Epithelial cell of esophagus (primary cell): ENCODE measurements at places on chromosomes 13 and 19.

DNA sequence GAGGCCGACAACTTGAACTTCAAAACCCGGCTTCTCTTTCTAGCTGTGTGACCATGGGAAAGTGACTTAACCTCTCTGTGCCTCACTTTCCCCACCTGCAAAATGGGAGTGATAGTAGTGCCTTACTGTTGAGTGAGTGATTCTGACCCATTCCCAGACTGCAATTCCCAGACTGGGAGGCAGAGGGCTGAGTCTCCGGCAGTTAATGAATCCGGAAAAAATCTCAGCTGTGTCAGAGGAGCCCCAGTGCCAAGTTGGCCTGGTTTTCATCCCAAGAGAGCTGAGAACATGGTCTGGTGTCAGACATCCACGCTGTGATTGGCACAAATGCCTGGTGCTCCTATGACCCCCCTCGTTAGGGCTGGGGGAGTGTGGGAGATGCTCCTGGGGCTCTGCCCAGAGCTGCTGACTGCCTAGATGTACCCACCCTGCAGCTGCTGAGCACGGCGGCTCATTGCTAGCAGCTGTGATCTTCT, 50.0 kb downstream of the PIN1 start:
- no peak for DNase-seq

- no peak for DNase-seq
Observed at GRCh38 chr13:34243403-34243802, 425.5 kb downstream of the RFC3 start.

GRCh38 chr13:33174931-33175330, 110.6 kb downstream of the STARD13 start:
- DNase-seq: no peak

- DNase-seq: no peak
Observed at GRCh38 chr13:27928353-27928804, 8.6 kb downstream of the PDX1 start.

DNA sequence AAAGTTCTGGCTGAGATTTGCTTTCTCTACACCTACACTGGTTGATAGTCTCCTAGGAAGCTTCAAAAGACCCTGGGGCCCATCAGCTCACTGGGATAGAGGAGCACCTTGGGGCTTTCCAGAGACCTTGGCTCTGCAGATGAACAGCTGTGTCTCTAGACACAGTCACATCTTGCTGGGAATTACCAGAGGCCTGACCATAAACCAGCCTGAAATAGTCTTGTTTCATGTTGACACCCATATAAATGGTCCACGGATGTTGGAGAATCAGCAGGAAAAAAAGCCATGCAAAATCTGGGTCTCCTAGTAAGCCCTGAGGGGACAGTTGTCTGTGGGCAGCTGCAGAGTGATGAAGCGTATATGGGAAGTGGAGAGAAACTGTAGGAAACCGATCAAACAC, 207.6 kb downstream of the DNAJC15 start:
- DNase-seq: no peak

DNA sequence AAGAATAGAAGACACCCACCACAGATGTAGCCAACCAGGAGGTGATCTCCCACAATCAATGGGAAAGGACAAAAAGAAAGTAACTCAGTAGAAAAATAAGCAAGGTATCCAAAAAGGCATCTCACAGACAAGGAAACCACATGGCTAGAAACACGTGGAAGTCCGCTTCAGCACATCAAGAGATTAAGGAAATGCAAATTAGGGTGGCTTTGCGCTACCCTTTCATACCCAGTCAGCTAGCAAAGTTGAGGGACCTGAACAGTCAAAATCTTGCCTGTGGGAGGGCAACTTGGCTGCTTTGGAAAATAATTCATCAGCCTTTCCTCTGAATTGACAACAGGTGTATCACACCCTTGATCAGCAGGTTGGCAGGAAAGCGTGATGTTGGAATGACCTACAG, 11.6 kb upstream of the UQCR11 start:
- DNase-seq: no peak

- peak; percentile 84 for DNase-seq
Observed at GRCh38 chr19:1312767-1313694, 27.4 kb downstream of the EFNA2 start.

GRCh38 chr13:76350399-76350798, 535.8 kb downstream of the KCTD12 start:
- DNase-seq: no peak

DNA sequence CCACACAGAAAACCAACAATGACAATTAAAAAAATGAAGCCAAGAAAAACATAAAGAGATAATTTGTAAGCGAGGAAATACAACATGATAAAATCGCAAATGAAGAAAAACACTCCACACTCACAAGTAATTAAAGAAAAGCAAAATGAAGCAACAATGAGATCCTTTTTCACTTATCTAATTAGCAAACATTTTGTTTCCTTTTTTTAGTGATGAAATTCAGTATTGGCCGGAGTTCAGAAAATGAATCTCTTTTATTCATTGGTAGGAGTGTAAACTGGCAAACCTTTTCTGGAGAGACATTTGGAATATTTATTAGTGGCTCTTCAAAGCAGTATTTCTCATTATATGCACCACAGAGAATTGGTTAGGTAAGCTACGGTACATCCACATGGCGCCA, 70.6 kb upstream of the POMP start:
- no peak for DNase-seq

GRCh38 chr13:114097212-114097892, 35.1 kb downstream of the RASA3 start:
- peak; percentile 14 for DNase-seq

GRCh38 chr19:14081797-14082674, 3.5 kb downstream of the C19orf67 start:
- DNase-seq: peak; percentile 85

DNA sequence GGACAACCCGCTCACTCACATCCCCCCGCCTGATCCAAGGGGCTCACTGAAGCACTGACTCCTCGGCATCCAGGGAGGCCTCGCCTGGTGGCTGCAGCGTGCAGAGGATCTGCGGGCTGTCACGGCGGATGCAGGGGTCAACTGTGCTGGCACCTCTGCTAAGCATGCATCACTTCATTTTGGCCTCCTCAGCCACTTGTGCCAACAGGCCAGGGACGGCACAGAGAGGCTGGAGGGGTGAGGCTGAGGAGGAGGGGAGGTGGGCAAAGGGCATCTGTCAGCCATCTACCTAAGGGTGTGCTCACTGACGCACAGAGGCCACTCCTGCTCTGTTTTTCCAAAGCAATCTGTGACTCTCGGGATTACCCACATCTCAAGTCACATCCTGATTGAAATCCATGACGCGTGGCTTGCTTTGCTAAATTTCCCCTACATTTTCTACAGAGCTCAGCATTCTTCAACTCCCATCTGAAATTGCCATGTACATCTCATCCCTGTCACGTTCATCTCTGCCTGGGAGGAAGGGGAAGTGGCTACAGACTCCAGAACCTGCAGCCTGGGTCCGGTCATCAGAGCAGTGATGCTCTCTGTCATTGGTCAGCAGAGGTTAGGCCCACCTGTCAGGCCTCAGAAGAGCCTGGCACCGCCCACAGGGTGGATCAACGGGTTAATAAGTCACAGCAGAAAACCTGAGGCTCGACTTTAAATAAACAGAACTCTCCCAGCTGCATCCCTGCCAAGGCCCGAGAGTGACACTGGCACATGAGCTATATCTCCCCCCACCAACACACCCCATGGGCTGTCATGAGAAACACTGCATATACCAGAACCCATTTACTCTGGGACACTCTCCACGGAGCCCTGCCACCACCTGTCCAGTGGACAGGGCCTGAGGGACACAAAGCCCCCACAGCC, 17.6 kb downstream of the ELL start:
- no peak for DNase-seq

GRCh38 chr19:6010107-6010506, 32.2 kb upstream of the RANBP3 start:
- DNase-seq: no peak

DNA sequence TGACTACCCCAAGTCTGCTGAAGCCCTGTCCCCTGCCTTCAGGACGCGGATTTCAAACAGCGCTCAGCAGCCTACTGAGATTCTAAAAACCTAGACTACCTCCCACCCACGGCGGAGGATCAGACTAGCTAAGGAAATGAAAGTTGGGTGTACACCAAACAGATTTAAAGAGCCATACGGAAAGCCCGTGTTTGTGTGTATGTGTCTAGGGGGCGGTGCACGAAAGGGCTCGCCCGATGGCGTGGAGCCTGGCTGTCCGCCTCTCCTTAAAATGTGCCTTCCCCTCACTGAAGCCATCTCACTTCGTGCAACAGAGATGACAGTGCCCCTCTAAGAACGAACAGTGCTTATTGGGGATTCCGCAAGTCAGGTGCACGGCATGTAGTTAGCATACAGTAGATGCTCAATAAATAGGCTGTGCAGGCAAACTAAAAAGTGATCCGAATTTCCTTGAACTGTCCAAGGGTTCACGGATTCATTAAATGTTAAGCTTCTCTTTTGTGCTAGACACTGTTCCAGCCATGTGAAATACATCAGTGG, 639 bp downstream of the LENG1 start:
- no peak for DNase-seq

DNA sequence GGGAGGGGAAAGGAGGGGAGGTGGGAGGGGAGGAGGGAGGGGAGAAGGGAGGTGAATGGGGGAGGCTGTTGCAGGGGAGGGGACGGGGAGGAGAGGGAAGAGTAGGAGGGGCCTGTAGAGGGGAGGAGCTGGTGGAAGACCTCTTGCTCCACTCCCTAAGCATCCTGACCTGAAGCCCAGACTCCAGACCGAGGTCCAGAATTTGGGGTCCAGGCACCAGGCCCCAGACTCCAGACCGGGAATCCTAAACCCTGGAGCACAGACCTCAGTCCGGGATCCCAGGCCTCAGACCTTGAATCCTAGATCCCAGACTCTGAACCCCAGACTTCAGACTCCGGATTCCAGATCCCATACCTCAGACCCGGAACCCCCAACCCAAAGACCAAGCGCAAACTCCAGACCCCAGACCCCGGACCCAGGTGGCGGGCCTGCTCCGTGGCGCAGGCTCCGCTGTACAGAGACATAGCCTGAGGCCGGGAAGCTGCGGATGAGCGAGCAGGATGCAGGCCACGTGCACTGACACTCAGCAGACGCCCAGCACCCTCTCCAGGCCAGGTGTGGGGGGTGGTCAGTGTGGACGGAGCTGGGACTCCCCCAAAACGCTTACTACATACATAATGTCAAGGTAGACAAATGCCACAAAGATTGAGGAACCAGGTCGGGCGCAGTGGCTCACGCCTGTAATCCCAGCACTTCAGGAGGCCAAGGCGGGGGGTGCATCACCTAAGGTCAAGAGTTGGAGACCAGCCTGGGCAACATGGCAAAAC, 710 bp upstream of the BTBD2 start:
- DNase-seq: peak; percentile 86

- DNase-seq: peak; percentile 45
Observed at GRCh38 chr19:19049406-19049805, 14.4 kb upstream of the SLC25A42 start.

GRCh38 chr13:23579896-23580683, 9.9 kb downstream of the TNFRSF19 start:
- peak; percentile 37 for DNase-seq

DNA sequence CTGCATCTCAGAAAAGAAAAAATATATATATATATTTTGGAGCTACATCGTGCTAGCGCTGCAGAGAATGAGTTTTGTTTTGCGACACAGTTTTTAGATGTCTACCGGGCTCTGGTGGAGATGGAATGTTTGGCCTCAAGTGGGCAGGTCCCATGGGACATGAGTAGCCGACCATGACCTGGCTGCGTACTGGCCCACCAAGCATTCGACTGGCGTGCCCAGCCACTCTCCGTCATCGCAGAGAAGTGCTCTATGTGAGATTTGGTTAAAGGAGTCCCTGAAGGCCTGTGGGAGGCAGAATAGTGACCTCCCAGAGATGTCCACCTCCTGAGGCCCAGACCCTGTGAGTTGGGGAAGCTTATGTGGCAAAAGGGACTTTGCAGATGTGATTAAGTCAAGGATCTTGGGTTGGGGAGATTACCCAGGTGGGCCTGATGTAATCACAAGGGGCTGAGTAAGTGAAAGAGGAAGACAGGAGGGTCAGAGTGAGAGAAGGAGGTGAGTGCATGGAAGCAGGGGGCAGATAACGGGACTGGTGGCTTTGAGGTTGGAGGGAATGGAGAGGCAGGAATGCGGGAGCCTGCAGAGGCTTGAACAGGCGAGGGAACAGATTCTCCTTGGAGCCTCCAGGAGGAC, 821 bp upstream of the LILRB4 start:
- no peak for DNase-seq

GRCh38 chr13:113997845-113998751, 24.2 kb upstream of the C13orf46 start:
- peak; percentile 23 for DNase-seq

GRCh38 chr19:18225702-18226468, at the start of gene PDE4C:
Gene PDE4C, minus strand, starts transcription at chr19:18226438. Its CDS starts 23 bp downstream, at chr19:18226415.
- DNase-seq: no peak

GRCh38 chr19:8209462-8210378, 550 bp downstream of the CERS4 start:
- no peak for DNase-seq

DNA sequence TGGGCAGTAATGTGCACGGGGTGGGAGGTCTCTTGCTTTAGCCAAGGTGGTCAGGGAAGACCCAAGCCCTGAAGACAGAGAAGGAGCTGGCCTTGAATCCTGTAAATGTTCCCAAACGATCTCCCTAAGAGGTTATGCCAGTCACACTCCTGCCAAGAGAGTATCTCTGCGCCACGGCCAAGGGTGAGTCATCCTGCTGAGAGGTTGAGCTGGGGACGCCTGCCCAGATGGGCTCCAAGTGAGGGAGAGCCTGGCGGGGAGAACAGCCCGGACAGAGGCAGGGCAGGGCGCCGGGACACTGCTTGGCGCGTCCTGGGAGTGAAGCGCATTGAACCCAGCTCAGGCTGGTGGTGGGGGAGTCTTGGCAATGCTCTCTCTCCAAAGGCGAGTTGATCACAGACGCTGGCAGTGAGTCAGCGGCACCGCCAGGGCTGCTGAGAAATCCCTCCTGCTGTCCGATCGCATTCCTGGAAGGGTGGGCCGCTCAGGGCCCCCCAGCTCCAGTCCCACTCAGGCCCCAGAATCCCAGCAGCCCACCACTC, 16.4 kb downstream of the SULT2B1 start:
- DNase-seq: peak; percentile 86

DNA sequence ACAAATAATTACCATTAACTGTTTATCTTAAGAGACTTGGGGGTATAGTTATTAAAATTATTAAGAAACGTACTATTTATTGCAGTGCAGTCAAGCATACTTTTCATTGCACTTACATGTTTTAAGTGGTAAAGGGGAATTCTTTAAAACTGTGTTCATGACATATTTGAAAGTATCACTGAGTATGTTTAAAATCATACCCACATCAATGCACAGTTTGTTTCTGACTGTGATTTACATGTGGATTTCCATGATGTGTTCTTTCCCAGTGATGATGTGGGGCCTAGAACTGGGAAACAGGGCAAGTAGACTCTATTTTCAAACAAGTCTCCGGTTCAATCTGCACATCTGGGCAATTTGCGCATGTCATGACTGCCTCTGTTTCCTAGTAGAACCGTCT, 340.5 kb upstream of the OBI1 start:
- DNase-seq: no peak

GRCh38 chr13:36553491-36553890, 120.3 kb upstream of the SERTM1 start:
- DNase-seq: peak; percentile 34

GRCh38 chr13:73324842-73325722, 266.3 kb downstream of the KLF5 start:
- no peak for DNase-seq

GRCh38 chr13:42883771-42884467, 102.5 kb downstream of the FAM216B start:
- DNase-seq: peak; percentile 39

GRCh38 chr13:24512197-24512907, at the start of gene PARP4:
Gene PARP4, minus strand, starts transcription at chr13:24512778. Its CDS starts 9,002 bp downstream, at chr13:24503776.
- peak; percentile 92 for DNase-seq

- DNase-seq: no peak
Observed at GRCh38 chr13:69947582-69947981, 160.0 kb upstream of the ATXN8OS start.
